ENCODE measurements at places on chromosomes 6 and 20.
A peak's percentile ranks its signal among the peaks of the same experiment; 100 is the strongest.

DNA sequence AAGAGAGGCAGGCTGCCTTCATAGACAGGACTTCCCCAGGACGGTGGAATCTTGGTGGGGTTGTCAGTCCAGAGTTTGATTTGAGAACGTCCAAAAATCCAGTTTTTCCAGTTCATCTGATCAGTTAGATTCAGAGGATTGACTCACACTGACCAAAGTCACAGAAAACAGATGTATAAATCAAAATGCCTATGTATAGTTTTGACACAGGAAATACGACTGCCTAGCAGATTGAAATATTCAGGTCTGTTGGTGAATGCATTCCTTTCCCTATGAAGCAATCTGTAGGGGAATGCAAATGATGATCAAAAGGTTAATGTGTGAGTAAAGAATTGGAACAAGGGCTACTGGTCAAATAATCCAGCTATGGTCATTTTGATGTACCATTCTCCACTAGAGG lies 29.7 kb upstream of the GFOD1 start:
- DNase-seq, result no peak

DNA sequence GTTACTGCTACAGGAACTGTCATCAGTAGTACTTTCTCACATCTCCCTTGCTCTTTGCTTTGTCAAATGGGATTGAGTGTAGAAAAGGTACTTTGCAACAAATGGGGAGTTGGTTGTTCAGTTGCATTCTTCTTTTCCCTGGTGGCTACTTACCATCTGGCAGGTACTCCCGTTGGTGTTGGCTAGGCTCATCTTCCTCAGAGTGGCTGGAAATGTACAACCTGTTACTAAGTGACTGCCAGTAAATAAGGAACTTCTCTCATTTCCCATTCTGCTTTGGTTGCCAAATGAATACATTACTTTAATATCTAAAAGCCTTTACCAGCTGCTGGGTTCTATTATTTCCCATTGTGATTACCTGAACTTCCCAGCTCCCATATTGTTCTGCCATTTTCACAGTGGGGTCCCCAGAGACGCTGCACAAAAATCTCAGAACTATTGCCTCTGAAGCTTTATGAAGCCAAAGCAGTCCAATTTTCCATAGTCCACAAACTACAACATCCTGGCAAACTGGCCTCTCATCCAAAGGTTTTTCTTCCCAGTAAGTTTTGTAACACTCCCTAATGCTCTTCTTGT lies 229.7 kb upstream of the HTR1E start:
- DNase-seq, result no peak

DNA sequence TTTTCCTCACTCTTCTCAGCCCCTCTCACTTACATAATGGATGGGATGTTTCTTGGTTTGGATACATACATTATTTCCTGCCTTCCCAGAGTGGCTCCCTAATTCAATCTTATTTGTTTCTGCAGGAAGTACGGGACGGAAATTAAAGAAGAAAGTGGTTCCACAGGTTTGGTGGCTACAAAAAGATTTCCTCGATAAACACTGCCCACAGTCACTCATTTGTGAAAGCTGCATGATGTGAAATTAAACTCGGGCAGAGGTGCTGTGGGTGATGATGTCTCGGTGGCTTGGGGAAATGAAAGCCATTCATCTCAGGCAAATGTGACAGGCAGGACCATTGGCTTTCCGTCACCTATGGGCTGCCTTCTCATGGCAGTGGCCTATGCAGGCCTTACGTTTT lies 119.5 kb upstream of the KCNG1 start:
- DNase-seq, result no peak

GRCh38 chr6:28060405-28060804 lies 20.0 kb upstream of the ZNF165 start:
- DNase-seq, result no peak

DNA sequence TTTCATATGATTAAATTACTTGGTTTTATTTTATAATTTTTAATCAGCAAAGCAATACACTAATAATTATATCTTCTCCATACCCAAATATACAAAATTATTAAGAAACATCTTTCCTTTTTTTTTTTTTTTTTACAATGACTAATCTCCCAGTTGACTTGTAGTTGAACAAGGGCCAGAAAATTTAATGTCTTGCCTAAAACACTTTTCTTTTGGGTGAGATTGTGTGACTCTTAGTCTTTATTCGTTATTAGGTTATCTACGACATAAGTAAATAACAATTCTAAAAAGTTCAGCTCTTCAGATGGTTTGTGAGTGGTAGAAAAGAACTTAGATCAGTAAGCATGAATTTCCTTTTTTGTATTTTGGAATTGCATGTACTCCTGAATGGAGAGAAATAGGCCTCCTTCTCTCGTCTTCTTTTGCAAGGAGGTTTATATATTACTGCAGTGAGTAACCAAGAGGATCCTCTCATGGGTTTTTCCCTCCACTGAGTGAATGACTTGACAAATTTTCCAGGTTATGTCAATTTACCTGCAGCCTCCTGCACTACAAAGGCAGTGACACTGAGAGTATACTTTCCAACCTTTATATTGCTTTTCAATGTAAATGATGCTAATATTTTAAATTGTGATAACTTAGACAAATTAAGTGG lies 364.5 kb upstream of the CITED2 start:
- DNase-seq, result no peak

GRCh38 chr20:57783956-57784837 lies 74.4 kb upstream of the PMEPA1 start:
- no peak for DNase-seq

DNA sequence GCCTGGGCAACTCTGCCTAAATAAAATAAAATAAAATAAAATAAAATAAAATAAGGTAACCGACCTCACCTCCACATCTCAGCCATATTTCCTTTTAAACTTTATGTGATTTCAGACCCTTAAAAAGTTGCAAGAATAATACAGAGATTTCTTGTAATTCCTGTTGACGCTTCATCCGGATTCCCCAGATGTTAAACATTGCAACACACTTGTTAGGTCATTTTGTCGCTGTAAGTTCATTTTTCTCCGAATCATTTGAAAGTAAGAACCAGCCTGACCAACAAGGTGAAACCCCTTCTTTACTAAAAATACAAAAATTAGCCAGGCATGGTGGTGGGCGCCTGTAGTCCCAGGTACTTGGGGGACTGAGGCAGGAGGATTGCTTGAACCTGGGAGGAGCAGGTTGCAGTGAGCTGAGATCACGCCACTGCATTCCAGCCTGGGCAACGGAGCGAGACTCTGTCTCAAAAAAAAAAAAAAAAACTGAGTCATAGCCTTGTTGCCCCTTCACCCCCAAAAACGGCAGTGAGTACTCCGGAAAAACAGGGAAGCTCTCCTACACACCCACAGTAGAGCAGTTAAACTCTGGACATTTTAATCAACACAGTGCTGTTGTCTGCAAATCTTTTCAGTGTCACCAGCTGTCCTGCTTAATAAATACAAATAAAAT lies 5.9 kb downstream of the PYGB start:
- no peak for DNase-seq

GRCh38 chr6:43972913-43973300 lies 154.3 kb downstream of the MRPL14 start:
- DNase-seq, result no peak

GRCh38 chr6:34246249-34246562 lies 2.6 kb downstream of the SMIM29 start:
- DNase-seq, result no peak

- no peak for DNase-seq
Observed at GRCh38 chr20:10369723-10370090, 64.3 kb downstream of the MKKS start.

DNA sequence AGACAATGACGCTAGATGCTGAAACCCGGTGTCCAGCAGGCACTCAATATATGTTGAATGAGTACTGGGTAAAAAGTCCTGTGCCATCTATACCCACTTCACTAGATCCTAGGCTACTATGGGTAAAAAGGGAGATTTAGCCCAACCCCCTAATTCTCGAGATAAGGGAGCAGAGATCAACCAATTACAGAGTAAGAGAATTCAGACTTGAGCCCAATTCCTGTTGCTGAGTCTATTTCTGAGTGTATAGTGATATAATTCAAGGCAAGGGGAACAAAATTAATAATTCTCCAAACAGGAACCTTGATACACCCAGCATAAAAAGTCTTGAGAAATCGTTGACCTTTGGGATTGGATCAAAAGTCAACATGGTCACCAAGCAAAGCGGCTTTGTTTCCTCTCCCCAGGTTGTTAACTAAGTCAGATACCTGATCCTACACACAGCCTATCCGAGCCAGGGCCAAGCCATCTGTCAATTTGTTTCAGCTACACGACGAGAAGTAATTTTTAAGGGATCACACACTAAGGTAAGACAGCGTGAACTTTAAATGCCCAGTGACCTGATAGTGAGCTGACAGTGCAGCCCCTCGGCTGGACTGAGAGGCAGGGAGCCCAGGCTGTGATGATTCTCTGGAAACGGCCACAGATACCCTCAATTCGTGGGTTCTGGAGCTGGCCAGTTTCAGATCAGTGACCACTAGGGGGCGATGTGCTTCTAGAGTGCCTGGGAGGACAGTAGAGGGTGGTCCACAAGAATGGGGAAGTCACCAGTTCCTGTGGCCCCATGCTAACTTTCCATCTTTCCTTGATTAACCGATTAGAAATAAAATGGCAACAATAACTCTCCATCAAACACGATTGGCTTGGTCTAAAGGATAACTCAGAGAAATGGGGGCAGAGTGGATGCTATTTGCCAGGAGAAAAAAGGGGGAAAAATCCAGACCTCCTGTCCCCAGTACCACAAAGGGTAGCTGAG lies 46.2 kb downstream of the SLC22A23 start:
- DNase-seq, result peak; percentile 30

GRCh38 chr20:13546497-13547131 lies 92.1 kb downstream of the TASP1 start:
- peak; percentile 27 for DNase-seq

DNA sequence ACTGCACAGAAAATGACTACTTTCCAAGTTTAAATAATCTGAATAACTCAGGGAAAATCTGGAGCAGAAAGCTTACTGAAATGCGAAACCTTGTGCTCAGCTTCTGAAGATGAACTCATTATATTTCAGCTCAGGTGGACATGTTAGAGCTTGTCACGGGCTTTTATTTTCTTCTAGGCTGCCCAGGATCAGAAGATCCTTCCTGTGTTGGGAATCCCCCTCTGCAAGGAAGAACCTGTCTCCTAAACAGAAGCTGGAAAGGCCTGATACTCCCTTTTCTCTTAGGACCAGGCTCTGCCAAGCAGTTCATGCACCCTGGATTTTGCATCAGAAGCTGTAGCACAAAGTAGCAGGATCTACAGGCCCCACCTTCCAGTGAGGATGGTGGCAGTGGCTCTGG lies 5.1 kb upstream of the SLC2A12 start:
- DNase-seq, result no peak

GRCh38 chr6:96276305-96276704 lies 245.3 kb upstream of the UFL1 start:
- DNase-seq, result no peak

- DNase-seq, result no peak
Observed at GRCh38 chr20:4306206-4306605, 290.8 kb upstream of the RNF24 start.

GRCh38 chr6:23213651-23214050 lies 644.3 kb downstream of the HDGFL1 start:
- DNase-seq, result no peak

GRCh38 chr6:165987483-165988301 lies 180.0 kb downstream of the TBXT start:
- no peak for DNase-seq

GRCh38 chr6:137490006-137490905 lies 3.9 kb downstream of the OLIG3 start:
- DNase-seq, result no peak

GRCh38 chr20:62427172-62428001 lies at the start of gene RBBP8NL:
Gene RBBP8NL, minus strand, starts transcription at chr20:62427539. Its CDS starts 7,892 bp downstream, at chr20:62419647.
- DNase-seq, result no peak

DNA sequence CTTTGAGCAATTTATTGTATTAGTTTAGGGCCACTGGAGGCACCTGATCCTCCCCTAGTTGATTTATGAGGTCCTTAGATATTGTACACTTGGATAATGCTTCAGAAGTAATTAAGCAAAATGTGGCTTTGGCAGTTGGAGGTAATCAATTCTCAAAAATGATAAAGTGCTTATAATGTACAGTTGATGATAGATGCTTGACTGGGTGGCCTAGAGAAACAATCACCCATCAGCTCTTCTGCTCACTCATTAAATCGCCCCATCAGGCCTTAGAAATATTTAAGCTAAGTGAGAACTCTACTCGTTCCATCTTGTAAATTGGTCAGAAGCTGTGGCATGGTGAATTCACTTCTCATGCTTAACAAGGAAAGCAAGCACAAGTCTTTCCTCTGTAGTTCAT lies 349.9 kb downstream of the SAMD5 start:
- no peak for DNase-seq

DNA sequence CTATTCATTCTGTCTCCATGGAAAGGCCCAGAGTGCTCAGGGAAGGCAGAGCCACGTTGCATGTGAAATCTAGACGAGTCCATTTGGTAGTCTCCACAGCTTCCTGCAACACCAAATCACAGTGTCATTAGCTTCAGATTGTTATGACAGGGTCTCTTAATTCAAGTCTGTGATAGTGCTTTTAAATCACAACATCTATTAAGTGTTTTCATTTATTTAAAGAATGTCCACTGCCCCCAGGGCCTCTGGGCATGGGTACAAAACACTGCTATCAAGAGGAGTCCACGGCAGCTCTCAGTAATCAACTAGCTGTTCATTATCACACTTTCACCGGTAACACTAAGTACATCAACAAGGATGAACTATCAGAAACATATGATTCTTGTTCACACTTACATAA lies 455.9 kb upstream of the JARID2 start:
- no peak for DNase-seq

GRCh38 chr6:114240796-114241195 lies 102.0 kb downstream of the HS3ST5 start:
- DNase-seq, result no peak

GRCh38 chr6:143845033-143845432 lies 1.9 kb downstream of the LTV1 start:
- no peak for DNase-seq

- DNase-seq, result peak; percentile 68
Observed at GRCh38 chr6:13383328-13384163, 55.2 kb upstream of the TBC1D7 start.

GRCh38 chr6:1952740-1953360 lies 292.6 kb downstream of the GMDS start:
- no peak for DNase-seq

DNA sequence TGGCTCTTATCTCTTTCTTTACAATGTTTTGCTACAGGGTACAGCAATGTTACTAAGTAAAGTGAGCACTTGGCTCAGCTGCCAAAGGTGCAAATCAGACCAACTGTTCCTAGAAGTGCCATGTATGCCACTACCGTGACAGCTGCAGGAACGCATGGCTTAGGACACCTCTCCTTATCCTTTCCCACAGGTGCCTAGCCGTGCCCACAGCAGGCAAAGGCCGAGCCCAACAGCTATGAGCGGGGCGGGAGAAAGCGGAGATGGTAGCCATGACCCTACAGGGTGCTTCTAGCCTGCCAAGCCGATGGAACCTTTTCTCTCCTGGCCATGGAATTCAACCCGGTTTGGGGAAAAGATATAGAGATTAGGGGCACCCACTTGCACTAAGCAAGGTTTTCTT lies 97.1 kb downstream of the FAXC start:
- no peak for DNase-seq

Data from NCI-H774 (cell line).